ENCODE measurements at places on chromosomes 1 and 21. TPM values are rescaled to one million over a fixed set of nuclear protein-coding genes. Genes with fewer than 3 reads are reported as not detected.

The DNAJC28 gene
- 2.2 TPM for total RNA-seq

DNA sequence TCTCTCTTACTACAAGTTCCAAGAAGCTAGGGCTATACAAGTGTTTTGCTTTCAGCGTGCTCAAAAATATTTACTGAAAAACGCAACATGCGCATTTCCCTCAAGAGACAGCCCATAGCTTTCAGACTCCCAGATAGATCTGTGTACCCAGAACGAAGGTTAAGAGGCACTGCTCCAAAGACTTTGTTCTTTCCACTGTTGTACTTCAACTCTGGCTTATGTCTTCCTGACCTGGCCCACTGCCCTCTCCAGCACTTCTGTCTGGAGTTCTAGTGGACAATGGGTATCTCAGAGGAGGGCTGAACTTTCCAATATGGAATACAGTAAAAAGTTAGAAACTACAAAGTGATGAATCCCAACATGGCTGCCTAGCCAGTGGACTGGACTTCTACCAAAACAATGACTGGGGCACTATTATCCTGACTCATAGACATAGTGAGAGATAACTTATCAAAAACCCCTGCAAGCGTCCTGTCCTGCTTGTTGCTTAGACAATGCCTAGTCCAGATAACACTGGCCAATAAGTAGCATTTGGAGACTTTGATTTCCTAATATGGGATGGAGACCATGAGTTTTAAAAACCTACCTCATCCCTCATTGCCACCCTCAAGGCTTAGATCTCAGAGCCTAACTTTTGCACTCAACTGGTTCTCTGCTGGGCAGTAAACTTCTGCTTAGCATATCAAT, 8.8 kb upstream of the ADAR start:
- no peak for DNase-seq

DNA sequence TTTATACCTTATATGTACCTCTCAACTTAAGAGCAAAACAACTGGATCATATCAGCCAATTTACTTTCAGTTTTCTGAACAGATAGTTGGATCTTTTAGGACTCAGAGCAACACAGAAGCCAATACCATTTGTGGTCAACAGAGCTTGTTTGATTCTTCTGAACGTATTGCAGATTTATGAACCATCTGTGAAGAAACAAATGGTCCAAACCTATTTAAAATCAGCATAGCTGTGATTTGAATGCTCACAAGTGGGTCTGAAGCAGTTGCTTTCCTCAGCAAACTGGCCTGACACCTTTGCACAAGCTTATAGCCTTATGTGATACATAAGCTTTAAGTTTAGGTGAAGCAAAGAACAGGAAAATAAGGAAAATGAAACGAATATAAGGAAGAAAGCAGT, 147.6 kb downstream of the LRRIQ3 start:
- DNase-seq = no peak

GRCh38 chr1:50109647-50110075, 941 bp downstream of the ELAVL4 start:
- DNase-seq = no peak

- no peak for DNase-seq
These were observed 6.0 kb downstream of the TATDN3 start for GRCh38 chr1:212797681-212798080.

- DNase-seq = no peak
These were observed 105.4 kb downstream of the MAP3K21 start for GRCh38 chr1:233432916-233433315.

The XCL2 gene
- not detected for total RNA-seq

GRCh38 chr1:64537942-64538341, 68.0 kb downstream of the CACHD1 start:
- DNase-seq = no peak

DNA sequence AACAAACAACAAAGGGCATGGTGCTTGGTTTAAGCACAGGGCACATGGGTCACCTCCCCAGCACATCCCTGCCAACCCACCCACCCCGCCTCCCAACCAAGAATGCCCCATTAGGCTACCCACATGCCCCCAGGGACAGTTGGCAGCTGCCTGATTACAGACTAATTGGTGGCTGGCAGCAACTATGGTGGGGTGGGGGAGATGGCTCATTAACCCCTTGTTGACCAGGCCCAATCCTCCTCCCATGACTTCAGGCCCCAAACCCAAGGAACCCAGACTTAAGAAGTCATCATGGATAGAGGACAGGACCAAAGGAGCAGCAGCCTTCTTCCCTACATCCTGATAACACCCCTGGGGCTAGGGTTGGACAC, 1.3 kb downstream of the RIMS3 start:
- no peak for DNase-seq

The EPHA10 gene
- total RNA-seq = 1.6 TPM

DNA sequence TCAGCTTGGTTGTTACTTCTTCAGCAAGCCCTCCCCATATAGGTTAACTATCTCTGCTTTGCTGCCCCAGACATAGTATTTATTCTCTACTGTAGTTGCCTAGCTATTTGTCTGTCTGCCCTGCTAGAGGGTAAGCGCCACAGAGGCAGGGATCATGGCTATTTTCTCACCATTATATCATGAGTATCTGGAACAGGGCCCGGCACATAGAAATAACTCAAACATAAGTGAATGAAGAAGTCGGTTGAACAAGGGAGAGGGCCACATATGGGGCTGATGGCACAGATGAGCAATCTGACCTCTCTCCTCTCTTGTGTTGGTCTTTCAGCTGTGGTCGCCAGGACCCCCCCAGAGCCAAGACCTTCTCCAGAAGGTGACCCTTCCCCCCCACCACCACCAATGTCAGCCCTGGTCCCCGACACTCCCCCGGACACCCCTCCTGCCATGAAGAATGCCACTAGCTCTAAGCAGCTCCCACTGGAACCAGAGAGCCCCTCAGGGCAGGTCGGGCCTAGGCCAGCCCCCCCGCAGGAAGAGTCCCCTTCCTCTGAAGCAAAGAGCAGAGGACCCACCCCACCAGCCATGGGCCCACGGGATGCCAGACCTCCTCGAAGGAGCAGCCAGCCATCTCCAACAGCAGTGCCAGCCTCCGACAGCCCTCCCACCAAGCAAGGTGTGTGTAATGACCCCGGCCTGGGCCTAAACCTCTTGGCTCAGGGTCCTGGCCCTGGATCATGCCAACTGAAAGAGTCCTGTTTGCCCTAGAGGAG, 14.9 kb downstream of the MAP7D1 start:
- no peak for DNase-seq

The CCDC30 gene
- total RNA-seq = 10.9 TPM

The UQCRHL gene
- 1.5 TPM for total RNA-seq

The HSD3B2 gene
- not detected for total RNA-seq

DNA sequence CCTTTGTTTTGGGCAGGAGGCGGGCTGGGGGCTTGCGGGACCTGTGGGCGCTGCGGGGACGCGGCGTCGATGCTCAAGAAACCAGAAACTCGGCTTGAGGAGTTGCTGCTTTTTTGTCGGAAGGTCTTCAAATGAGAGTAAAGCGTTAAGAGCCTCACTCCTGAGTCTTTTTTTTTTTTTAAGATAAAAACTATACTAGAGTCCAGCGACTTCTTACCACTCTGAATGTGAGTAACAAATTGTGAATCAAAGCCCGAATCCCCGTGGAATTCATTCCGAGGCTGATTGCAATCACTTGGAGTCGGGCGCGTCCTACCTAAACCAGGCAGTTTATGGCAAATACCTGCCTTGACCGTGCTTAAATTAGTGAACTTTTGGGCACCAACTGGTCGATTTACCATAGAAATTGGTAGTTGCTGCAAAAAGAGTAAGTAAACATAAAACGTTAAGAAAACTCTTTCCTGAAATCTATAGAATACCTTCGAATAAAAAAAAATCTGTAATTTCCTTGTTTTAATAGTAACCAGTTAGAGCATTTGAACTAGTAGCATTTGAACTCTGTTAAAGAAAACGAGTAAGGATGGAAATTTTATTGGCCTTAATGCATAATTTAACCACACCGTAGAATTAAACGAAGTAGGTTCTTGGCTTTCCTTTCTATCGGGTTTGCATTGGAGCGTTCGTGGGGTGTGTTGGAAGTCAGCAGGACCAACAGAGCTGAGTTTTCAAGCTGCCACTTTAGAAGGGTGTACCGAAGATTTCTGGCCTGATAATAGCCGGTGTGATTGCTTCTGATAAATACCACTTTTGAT, 769 bp downstream of the GPSM2 start:
- DNase-seq = no peak

DNA sequence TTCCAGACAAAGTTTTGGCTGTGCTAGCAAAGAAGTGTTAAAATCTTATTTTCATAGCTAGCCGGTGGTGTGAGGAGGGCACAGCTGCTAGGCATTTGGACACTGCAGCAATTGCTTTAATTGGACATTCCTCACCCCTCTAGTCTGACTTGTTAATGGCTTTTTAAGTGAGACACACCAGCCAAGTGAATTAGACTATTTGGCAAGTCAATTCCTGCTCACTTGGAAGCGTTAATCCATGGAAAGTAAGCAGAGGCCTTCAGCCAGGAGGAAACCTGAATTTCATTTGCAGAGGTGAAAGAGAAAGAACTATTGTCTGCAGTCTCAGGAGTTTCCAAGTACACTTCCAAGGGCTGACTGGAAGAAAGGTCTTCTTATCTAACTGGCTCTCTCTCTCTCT, 175.7 kb downstream of the ST6GALNAC3 start:
- no peak for DNase-seq

The NFIA gene
- 143 TPM for total RNA-seq

The CFAP45 gene
- 1.6 TPM for total RNA-seq

- no peak for DNase-seq
These were observed 10.6 kb downstream of the CDC14A start for GRCh38 chr1:100362821-100363466.

The PCP4L1 gene
- 0.89 TPM for total RNA-seq

- no peak for DNase-seq
These were observed 11.5 kb upstream of the TMEM51 start for GRCh38 chr1:15141935-15142539.

The MIB2 gene
- total RNA-seq = 68.4 TPM

DNA sequence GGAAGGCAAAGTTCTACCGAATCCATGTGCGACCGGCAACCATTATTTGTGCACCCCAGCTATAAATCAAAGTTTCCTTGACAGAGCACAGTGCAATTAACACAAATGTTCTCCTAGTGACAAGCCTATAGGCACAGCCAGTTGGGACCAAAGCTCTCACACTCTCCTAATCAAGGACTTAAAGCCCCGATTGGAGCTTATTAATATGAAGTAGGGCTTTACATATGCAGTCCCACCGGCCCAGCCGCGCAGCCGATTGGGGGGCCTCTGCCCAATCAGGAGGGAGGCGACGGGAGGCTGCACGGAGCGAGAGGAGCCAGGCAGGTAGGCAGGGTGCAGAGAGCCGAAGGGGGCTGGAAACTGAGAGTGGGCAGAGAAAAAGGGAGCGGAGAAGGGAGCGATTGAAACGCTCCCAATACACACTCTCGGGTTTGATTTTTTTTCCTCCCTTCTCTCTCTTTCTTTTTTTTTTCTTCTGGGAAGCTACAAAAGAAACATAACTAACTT, at the start of gene ESRRG:
TSS of gene ESRRG (minus strand) at position 156 of the 507 bp plus-strand sequence. CDS start at position 26, 130 bp downstream.
- DNase-seq = no peak

DNA sequence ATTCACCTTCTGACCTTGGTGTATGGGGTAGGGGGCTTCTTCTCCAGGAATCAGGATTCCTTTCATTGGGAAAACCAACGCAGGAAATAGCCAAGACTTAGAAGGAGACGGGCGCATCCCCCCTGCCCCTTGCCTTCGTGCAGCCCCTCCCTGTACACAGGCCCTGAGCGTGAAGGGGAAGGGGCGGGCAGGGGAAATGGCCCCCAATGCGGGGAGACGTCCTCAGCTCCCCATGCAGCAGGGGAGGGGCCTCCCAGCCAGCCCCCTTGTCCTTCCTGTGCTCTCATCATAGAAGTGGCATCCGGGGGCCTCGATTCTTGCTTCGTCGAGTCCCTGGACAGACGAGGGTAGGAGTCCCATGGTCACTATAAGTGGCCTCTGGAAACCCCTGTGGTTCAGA, 116.9 kb downstream of the AJAP1 start:
- no peak for DNase-seq

DNA sequence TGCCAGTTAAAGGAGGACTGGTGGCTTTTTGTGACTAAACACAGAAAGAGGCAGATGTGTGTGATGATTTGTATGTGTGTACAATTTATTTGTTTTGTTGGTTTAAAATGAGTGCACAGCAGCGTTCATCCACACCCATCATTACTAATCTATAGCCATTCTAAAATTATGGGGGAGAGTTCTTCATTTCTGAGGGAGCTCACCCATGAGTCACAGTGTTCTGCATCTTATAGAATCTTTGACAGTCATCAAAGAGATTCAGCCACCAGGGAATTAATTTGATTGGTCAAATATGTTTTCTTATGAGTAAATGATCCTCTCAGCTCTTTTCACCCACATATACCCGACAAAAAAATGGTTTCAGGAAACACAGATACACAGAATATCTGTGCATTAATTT, 147.9 kb downstream of the GREM2 start:
- no peak for DNase-seq

DNA sequence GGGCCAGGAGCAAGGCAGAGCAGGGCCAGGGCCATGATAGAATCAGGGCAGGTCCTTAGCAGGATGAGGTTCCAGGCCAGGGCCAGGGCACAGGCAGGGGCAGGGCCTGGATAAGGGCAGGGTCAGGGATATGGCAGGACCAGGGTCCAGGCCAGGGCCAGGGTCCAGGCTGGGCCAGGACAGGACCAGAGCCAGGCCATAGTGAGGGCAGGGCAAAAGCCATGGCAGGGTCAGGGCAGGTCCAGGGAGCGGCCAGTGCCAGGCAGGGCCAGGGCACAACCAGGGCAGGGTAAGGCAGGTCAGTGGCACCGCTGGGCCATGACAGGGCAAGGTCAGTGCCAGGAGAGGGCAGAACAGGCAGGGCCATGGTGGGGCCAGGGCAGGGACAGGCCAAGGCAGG, 152.2 kb downstream of the LIPI start:
- no peak for DNase-seq

The IL19 gene
- total RNA-seq = not detected

The E2F2 gene
- total RNA-seq = 2.1 TPM

GRCh38 chr1:229230893-229231753, 39.8 kb upstream of the RAB4A start:
- peak; percentile 38 for DNase-seq

GRCh38 chr1:172278478-172278877, 142.0 kb upstream of the C1orf105 start:
- DNase-seq = no peak

GRCh38 chr1:24374891-24375786, 38.4 kb downstream of the STPG1 start:
- DNase-seq = no peak

The PDE4DIP gene
- 121 TPM for total RNA-seq
